ENCODE measurements at places on chromosomes 5 and 9.

DNA sequence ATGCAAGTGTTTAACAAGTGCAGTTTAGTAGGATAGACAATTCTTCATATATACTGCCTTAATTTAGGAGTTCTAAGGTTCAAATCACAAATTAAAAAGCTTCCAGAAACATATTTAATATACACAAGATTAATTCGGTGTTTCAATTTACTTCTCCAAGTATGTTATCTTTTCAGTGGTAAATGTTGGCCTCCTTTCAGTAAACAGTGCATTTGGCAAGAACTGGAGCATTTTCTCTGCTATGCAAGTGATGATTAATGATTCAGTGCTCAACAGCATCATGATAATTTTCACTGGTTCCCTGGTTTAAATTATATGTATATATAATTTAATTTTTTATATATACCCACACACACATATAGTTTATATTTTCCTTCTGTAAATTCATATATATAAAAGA, 541.7 kb downstream of the EFNA5 start:
- no peak for DNase-seq

DNA sequence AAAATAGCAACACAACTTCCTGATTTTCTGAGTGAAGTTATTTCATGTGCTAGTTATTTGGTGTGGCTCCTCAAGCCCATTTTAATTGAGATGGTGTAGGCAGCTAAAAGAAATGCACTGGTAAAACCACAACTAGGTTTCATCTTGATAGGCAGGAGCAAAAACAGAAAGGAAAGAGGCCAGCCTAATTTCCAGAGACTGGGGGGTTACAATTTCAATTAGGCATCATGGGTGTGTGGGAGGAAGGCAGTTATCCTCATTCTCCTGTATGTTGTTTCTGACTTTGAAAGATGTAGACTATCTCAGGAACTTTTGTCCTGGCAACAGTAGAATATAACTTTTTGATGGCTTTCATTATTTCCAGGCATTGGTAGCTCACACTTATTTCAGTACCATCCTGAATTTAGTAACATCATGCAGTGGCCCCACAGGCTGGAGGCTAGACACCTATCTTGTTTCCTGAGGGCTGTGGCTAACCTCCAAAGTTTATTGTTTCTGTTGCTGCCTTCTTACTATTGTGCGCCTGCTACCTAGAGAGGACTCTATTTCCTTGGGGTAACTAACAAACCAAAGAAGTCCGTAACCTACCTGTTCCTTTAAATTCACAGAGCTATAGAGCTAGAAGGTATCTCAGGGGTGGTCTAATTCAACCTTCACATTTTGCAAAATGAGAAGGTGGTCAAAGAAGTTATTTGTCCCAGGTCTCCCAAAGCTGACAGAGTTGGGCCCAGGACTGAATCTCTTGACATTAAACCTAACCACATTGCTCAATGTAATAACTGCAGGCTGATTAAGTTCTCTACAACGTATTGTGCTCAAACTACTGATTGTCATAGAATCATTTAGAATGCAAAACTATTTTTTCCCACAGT, 42.4 kb downstream of the FYB1 start:
- DNase-seq = no peak

DNA sequence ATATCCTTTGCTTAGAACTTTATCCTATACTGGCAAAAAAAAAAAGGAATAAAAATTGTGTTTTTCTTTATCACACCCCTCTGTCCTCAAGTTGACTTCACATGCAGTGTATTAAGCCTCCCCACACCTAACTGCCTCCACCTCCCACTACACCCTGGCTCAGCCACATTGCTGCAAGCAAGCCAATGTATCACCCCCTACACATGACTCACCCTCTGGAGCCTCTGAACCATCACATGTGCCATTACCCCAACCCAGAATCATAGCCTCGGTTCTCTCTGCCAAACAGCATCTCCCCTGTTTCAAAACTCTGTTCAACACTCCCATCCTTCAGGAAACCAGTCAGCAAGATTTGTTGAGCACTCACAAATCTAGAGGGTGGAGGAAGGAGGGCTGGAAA, 209.0 kb downstream of the CWC27 start:
- DNase-seq = peak; percentile 13

DNA sequence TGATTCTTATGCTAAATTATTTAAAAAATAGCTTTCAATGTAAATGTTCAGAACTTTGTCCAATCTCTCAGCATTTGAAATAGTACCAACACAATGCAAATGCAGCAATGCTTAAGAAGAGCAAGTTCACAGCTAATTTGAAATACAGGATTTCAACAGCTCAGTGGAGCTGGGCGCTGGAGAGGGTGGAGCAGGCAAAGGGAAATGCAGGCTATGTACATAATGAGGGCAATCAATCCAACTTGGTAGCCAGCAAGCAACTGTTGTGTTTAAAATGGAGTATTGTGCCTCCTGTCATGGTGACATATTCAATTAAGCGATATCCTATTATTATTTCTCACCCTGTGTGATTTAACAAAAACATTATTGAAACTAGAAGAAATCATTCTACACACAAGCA, 568.8 kb downstream of the PSAT1 start:
- no peak for DNase-seq

- DNase-seq = no peak
Observed at GRCh38 chr9:137784046-137784445, 93.5 kb upstream of the CACNA1B start.

GRCh38 chr5:72705178-72705577, 111.3 kb upstream of the TNPO1 start:
- DNase-seq = no peak

DNA sequence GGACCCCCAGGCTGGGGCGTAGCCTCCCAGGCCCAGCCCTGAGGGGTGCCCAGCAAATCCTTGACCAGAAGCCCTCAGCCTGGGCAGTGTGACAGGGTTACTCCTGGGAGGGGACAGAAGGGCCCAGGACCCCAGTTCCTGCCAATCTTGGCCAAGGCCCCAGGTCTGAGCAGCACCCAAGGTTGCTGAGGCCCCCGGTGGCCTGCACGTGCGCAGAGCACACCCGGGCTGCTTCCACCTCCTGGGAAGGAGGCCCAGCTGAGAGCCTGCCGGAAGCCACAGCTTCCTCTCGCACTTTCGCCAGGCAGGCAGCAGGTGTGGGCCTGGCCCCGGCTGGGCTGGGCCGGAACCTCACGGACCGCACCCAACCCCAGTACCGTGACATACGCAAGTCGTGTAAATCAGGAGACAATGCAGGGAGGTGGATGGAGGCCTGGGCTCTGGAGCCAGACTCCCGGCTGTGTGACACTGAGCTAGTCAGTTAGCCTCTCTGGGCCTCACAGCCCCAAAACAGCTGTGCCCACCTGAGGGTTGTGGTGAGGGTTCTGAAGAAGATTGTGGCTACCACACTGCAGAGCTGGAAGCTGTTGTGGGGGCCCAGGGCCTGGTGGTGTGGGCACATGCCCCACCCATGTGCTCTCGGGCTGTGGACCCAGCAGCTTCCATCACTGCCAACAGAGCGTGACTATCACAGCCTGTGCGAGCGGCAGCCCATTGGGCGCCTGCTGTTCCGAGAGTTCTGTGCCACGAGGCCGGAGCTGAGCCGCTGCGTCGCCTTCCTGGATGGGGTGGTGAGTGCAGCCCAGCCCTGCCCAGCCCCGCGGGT, 5.1 kb downstream of the GRK6 start:
- DNase-seq = no peak

Data from AG20443 (cell line).